ENCODE measurements at places on chromosomes 6 and 20. TPM values are rescaled to one million over a fixed set of nuclear protein-coding genes. Genes with fewer than 3 reads are reported as not detected.
A peak's percentile ranks its signal among the peaks of the same experiment; 100 is the strongest.

DNA sequence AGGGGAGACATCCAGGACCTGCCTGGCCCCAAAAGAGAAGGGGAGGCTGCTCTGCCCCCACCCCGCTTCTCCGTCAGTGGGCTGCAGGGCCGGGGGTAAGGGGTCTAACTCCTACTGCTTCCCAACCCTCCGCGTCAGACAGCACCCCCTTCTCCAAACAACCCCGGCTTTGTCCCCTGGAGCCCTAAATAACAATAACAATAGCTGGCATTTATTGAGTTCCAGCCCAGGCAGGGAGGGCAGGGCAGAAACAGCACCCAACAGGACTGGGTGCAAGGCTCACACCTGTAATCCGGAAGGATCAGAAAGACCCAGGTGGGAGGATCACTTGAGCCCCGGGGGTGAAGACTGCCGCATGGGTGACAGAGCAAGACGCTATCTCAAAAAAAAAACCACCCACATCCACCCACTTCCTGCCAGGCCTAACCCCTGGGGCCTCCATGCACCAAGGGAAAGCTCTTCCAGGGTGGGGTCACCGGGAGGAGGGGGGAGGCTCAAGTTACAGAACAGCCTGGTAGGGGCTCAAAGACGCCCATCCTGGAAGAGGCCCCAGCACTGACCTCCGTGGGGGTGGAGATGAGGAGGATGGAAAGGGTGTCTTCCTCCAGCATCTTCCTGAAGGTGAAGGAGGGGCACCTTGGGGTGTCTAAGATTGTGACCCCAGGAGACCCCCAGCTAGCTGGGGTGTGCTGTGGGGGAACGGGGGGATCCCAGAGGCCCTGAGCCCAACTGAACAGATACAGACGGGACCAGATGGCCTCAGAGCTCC, 1.3 kb upstream of the FNDC11 start:
- DNase-seq, result no peak
- no peaks in the 10 kb centered on the region for H3K4me1 ChIP-seq
- peaks cover 10% of the 10 kb centered on the region for H3K27me3 ChIP-seq
- H3K27ac ChIP-seq, result no peak overlapping the region
- no peaks in the 10 kb centered on the region for H3K36me3 ChIP-seq
- H3K4me3 ChIP-seq, result no peak overlapping the region

LST1 gene
- total RNA-seq, result 1.7 TPM

DNA sequence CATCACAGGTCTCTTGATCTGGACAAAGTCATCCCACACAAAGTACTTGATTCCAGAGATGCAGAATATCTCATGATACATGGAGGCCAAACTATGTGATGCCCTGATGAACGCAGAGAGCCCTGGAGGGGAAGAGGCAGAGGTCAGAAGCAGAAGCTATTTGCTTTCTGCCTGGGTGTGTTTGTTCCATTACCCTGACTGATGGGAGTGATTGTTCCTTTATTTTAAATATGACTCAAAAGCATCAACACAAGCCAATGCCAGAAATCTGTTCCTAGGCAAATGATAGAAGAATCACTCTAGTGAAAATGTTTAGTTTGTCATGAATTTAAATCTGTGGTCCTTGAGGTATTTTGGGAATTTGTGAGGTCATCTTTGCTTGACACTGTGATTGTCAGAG, 54.7 kb upstream of the GGTLC1 start:
- no peaks in the 10 kb centered on the region for H3K27me3 ChIP-seq
- no peak for DNase-seq
- no peaks in the 10 kb centered on the region for H3K36me3 ChIP-seq
- H3K4me1 ChIP-seq, result no peaks in the 10 kb centered on the region
- H3K4me3 ChIP-seq, result no peak overlapping the region

DNA sequence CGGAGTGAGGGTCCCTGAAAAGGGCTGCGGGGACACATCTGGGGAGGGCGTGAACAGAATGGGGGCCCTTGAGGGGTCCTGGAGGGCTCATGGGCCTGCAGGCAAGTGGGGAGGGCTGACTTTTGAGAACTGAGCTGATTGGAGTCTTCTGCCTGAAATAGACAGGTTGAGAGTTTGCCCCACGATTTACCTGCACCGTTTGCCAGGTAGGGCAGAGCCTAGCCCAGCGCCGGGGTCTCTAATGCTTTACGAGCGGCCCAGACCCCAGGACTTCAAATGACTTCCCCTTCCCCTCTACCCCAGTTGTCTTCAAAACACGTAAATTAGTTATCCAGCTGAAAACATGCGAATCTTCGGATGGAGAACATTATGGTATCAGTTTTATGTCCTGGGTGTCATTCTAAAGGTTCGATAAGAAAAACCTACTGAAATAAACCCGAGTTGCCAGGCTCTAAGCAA, 1.3 kb downstream of the PLCB1 start:
- no peaks in the 10 kb centered on the region for H3K4me1 ChIP-seq
- no peak for DNase-seq
- peak overlapping the region; percentile 97 for H3K4me3 ChIP-seq
- no peaks in the 10 kb centered on the region for H3K27me3 ChIP-seq
- no peaks in the 10 kb centered on the region for H3K36me3 ChIP-seq

DNA sequence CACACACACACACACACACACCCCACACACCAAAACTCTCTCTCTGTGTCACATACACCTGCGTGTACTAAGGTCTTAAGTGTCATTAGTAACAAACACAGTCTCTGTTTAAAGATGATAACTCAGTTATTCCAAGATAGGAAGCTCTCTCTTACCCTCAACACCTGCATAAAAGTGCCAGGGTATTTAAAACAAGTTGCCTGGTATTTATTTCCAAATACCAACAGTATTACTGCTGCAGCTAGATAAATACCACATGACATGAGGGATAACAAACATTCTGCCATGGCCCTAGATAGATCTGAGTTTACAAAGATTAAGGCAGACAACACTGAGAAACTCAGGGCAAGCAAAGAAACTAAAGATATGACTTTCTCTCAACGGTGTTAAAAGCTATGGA, 118.5 kb downstream of the SIM1 start:
- no peak overlapping the region for H3K4me3 ChIP-seq
- H3K36me3 ChIP-seq, result no peaks in the 10 kb centered on the region
- no peaks in the 10 kb centered on the region for H3K4me1 ChIP-seq
- H3K27me3 ChIP-seq, result no peaks in the 10 kb centered on the region
- DNase-seq, result no peak

DNA sequence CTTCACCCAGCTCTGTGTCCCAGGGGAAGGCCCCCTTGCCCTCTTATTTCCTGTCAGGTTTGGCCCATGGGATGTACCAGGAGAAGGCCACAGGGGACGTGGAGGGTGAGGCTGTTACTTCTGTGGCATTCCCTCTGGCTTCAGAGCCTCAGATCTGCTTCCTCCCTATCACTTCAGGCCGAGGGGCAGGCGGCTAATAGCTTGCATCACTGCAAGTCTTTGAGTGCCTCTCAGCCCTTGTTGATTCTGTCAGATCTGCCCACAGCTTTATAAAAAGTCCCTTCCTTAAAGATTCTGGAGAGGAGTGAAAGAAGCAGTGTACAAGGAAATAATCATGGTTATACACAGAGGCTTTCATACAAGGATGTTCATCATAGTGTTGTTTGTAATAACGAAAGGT, 86.9 kb downstream of the LRFN2 start:
- H3K4me3 ChIP-seq, result no peak overlapping the region

RBM38 gene
- 84.5 TPM for total RNA-seq

SMOC2 gene
- 36.4 TPM for total RNA-seq

TRIM31 gene
- total RNA-seq, result 0.36 TPM

HTR1B gene
- total RNA-seq, result not detected

DNA sequence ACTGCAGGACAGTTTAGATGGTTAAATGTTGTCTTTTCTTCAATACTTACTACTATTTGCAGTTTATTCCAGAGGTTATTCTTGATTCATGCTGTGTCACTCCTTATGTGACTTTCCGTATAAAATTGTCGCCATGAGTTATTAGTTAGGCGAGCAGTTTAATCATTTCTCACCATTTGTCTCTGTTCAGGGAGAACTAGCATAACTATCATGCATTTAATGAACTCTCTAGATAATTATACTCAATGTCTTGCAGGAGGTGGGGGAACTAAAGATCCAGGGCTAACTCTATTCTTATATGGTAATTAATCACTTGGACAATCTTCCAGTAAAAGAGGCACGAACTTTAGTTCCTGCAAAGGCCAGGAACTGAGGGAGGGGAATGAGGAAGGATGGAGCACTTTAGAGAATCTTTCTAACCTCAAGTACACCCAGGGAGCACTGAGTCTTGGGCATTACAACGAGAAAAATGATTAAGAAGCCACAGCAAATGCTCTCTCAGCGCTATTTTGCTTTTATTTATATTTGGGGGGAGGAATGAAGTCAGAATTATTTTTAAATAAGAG, 58.3 kb downstream of the IYD start:
- H3K27me3 ChIP-seq, result no peaks in the 10 kb centered on the region
- peak overlapping the region; percentile 66 for H3K27ac ChIP-seq
- peaks cover 14% of the 10 kb centered on the region for H3K4me1 ChIP-seq
- H3K4me3 ChIP-seq, result no peak overlapping the region
- no peak for DNase-seq

- no peaks in the 10 kb centered on the region for H3K27me3 ChIP-seq
- H3K4me3 ChIP-seq, result no peak overlapping the region
- no peak for DNase-seq
- H3K36me3 ChIP-seq, result peaks cover 31% of the 10 kb centered on the region
These were observed 118.8 kb downstream of the ZMYND8 start for GRCh38 chr20:47237715-47238114.

DNA sequence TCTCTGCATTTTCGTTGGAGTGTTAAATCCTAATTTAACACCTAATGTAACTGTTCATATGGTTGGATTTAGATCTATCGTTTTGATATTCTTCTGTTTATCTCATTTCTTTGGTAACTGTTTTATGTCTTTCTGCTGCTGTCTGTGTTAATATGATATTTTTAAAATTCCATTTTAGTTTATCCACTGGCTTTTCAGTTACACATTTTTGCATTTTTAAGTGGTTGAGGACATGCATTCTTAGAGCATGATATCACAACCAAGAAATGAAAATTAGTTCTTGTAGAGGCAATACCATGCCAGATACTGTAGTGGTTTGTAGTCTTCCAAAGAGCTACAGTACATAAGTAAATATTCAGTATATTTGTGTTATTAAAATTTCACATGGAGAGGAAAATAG, 58.6 kb downstream of the LIN28B start:
- H3K4me1 ChIP-seq, result no peaks in the 10 kb centered on the region
- no peak overlapping the region for H3K27ac ChIP-seq
- H3K36me3 ChIP-seq, result no peaks in the 10 kb centered on the region
- H3K4me3 ChIP-seq, result no peak overlapping the region
- no peaks in the 10 kb centered on the region for H3K27me3 ChIP-seq

GRCh38 chr6:22928775-22929174, 359.4 kb downstream of the HDGFL1 start:
- H3K4me3 ChIP-seq, result no peak overlapping the region
- DNase-seq, result no peak
- no peaks in the 10 kb centered on the region for H3K36me3 ChIP-seq
- H3K4me1 ChIP-seq, result peaks cover 28% of the 10 kb centered on the region
- no peak overlapping the region for H3K27ac ChIP-seq

DNA sequence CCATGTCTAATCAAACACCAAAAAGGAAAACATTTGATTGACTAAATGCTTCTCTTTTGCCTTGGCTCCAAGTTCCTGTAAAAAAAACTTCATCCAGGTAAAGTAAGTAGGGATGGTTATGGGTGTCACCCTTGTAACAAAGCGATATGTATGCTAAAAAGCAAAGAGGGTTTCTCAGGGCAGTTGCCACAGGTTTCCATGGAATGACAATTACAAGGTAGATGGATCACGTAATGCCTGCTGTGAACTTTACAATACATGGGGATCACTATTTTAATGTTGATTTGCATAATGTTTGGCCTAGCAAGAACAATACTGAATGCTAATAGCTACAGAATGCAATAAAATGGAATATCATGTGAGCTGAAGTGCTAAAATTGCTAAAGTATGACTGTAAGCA, 2.9 kb upstream of the BMP2 start:
- DNase-seq, result no peak
- H3K4me1 ChIP-seq, result peaks cover 14% of the 10 kb centered on the region
- no peaks in the 10 kb centered on the region for H3K27me3 ChIP-seq
- H3K36me3 ChIP-seq, result no peaks in the 10 kb centered on the region
- no peak overlapping the region for H3K4me3 ChIP-seq
- H3K27ac ChIP-seq, result no peak overlapping the region

DPM1 gene
- 52.1 TPM for total RNA-seq

Measured in sigmoid colon (tissue), 7 donors.